ENCODE measurements at places on chromosomes 16 and 17.

DNA sequence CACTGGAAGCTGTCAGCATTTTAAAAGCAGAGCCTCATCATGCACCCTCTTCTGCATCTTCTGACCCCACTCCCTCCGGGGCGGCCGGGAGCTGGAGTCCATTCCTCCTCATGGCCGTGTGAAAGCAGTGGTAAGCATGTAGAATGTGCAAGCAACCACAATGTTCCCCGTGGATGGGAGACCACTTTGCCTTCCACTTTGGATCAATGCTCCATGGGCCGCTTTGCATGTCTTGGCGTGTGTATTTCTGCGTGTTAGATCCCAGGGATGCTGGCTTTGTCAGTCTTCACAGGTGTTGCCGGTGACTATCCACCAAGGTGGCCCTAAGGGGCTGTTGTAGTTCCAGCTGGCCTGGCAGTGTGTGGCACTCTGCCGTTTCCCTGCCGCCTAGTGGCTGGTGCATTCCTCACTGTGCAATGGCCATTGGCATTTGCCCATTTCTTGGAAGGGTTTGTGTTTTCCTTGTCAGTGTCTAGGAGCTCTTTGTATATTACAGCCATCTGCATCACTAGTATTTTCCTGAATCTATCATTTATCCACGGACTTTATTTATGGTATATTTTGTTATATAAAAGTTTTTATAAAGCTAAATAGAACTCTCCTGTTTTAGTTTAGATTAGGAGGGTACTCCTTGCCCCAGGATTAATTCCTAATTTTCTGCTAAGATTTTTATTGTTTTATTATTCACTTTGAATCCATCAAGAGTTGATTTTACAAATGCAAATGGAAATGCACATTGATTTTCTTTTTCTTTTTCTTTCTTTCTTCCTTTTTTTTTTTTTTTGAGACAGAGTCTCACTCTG is 5.8 kb upstream of the ALDH3A1 start:
- DNase-seq = no peak

- DNase-seq = no peak
Observed at GRCh38 chr16:12627394-12627793, 176.3 kb downstream of the CPPED1 start.

DNA sequence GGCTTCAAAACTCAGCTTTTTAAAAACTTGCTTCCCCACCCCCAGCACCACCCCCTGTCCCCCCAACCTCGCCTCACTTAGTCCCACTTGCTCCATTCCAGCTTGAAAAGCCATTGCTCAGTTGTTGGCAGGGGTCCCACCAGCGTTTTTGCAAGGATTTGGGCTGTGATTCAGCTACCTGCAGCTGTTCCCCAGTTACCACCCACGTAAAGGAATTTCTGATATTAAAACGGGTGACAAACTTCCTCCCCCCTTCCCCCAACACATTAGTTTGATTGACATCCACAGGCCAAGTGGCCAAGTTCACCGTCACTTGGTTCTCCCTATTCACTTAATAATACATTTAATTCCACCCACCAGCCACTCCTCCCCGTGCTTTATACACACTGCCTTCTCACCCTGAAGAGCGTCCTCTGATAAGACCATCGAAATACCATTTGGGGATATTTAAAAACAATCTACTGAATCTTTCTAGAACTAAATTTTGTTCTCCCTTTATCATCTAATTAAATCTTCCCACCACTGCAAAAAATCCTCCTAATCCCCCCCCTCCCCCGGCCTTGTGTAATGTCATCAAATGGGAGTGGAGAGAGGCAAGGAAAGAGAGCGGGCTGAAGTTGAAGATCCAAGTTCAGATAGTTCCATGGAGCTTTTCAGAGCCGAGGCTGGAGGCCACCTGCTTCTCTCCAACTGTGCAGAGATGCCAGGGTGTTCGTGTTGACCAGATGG is 55.1 kb downstream of the SOX9 start:
- DNase-seq = peak; percentile 81

GRCh38 chr17:60421273-60422161 is 772 bp upstream of the CHCT1 start:
- peak; percentile 80 for DNase-seq

- no peak for DNase-seq
Observed at GRCh38 chr16:24688359-24688758, 41.1 kb upstream of the TNRC6A start.

GRCh38 chr16:67163164-67163998 is 1.2 kb upstream of the HSF4 start:
- no peak for DNase-seq

DNA sequence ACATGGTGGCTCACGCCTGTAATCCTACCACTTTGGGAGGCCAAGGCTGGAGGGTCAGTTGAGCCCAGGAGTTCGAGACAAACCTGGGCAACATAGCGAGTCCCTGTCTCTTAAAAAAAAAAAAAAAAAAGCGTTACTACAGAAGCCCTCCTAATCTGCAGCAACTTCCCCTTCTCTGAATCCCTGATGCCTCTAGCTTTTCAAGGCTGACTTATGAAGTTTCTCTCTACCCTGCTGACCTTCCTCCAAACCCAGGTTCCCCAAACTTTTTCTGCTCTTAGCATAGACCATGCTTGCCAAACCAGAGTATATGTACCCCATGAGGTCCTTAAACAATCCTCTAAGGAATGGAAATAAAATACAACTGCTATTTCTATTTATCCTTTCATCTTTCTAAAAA is 16.4 kb downstream of the LYRM1 start:
- DNase-seq = no peak

- DNase-seq = no peak
Observed at GRCh38 chr17:60170835-60171752, 21.3 kb downstream of the CA4 start.

- no peak for DNase-seq
Observed at GRCh38 chr16:56869513-56870275, 4.7 kb downstream of the SLC12A3 start.

- DNase-seq = no peak
Observed at GRCh38 chr16:57680842-57681375, 12.8 kb downstream of the ADGRG3 start.

DNA sequence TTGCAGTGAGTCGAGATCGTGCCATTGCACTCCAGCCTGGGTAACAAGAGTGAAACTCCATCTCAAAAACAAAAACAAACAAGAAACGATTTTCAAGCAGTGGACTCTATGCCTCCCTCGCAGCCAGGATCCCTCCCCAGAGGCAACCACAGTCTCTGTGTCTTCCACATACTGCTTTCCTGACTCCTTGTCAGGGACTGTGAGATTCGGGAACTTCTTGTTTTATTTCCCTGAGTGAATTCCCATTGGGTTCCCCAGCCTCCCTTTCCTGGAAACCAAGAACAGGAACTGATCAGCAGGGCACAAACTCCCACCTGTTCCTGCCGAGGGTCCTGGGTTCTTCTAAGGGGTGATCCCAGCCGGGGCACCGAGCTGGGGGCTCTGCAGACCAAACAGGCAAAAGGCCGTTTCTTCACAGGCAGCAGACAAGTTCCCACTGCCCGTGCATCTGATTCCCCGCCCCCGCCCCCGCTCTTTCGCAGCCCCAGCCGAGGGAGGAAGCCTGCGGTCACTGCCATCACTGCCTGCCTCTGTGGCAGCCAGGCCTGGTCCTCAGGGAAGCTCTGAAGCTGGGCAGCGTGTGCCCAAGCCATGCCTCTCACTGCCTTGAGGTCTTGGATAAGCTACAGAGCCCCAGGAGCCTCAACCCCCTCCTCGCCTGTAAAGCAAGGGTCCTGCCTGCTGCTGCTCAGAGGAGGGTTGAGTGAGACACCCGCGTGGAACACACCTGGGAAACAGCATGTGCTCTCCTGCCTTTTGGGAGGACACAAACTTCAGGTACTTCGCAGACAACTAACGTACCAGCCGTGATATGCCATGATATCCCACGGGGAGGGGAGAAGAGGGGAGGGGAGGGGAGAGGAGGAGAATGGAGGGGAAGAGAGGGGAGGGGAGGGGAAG is 5.5 kb upstream of the PIEZO1 start:
- DNase-seq = no peak

DNA sequence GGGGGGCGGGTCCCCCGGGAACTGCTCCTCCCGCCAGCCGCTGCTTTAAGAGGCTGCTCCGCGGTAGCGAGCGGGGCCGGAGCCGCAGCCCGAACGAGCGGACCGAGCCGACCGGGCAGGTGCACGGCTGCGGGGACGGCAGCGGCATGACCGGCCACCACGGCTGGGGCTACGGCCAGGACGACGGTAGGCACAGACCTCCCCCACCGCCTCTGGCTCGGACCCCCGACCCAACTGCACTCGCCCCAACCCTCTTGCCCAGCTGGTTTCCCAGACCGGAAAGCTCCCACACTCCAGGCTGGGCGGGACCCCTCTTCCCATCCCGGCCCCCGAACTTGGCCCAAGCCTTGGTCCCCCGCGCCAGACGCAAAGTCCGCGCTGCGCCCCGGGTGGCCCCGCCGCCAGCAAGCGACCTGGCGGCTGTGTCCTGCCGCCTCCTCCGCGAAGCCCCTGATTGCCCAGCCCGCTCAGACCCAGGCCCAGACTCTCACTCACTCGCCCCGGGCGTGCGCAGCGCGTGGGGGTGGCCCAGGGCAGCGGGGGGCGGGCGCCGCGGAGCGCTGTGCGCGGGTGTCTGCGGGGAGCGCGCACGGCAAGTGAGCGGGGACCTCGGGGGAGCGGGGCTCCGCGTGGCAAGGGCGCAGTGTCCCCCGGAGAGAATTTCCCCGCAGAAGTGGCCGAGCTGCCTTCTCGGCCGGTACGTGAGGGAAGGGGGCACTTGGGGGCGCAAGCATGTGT is at the start of gene CA7:
Gene CA7, plus strand, starts transcription at position 73 of the 738 bp plus-strand sequence. Its CDS starts 74 bp downstream, at position 147.
- DNase-seq = no peak

GRCh38 chr16:75750528-75750927 is 24.2 kb upstream of the CPHXL start:
- DNase-seq = no peak

GRCh38 chr16:11624636-11625607 is 38.2 kb upstream of the LITAF start:
- DNase-seq = no peak

- peak; percentile 70 for DNase-seq
Observed at GRCh38 chr17:50834429-50835300, 721 bp upstream of the WFIKKN2 start.

DNA sequence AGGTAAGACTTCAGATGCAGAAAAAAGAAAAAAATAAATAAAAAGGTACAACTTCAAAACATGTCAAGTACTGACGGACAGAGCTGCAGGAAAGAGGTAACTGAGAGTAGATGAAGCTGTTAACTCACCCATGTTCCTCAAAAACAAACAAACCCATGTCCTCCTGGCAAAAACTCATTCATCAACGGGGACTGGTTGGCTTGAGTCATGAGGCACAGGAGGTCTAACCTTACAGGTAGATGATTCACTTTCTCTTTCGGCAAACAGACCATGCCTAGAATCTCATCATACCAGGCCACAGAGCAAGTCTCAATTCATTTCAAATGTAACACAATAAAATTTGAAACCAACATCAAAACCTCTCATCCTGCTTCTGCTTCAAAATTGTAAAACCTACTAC is 12.3 kb upstream of the FASN start:
- no peak for DNase-seq

- peak; percentile 71 for DNase-seq
Observed at GRCh38 chr17:4584101-4584916, at the start of gene SMTNL2. Gene SMTNL2, plus strand, starts transcription at chr17:4584529. Its CDS starts 77 bp downstream, at chr17:4584606.

DNA sequence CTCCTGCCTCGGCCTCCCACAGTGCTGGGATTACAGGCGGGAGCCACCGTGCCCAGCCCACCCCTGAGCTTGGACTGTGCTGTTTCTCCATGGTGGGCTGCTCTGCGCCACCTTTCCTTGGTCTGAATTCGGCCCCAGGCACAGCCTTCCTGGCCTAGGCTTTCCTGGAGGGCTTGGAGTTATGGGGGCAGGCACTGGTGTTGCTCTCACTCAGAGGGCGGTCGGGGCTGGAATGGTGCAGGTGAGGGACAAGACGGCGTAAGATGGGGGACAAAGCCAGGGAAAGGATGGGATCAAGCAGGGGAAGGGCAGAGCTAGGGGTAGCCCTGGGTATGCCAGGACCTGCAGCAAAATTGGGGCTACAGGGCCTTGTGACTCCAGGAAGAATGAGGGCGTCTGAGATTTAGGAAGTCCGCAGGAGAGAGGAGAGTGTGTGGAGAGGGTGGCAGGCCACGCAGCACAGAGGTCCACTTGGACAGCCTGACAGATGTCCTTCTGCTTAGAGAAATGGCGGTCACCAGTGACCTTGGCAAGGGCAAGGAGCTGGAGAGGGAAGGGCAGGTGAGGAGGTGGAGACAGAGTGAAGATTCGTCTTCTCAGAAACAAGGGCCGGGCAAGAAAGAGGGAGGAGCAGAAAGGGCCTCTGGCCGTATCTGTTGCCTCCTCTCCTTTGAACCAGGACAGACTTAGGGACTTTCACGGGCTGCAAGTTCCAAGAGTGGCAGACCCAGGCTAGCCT is 1.6 kb upstream of the ATP6V0C start:
- peak; percentile 25 for DNase-seq

- no peak for DNase-seq
Observed at GRCh38 chr16:54591816-54592246, 305.2 kb upstream of the IRX3 start.

DNA sequence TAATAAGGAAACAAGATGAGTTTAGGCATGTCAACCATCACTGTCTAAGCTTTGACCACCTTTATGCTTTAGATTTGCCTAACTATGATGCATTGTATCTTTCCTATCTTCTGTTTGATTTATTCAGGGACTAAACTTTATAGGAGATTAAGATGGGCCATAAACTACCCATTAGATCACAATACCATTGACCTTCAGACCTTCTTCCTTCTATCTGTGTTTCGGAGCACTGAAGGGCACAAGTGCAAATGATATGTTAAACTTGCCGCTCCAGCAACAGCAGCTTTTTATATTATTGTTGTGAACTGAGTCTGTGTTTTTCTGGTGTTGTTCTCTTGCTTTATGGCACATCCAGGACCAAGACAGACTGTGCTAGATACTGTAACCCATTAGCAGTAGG is 16.6 kb upstream of the ALDH3A2 start:
- DNase-seq = no peak

- peak; percentile 91 for DNase-seq
Observed at GRCh38 chr16:10827691-10828341, 9.2 kb upstream of the TVP23A start.

GRCh38 chr17:15143524-15143923 is 121.6 kb downstream of the PMP22 start:
- DNase-seq = no peak

DNA sequence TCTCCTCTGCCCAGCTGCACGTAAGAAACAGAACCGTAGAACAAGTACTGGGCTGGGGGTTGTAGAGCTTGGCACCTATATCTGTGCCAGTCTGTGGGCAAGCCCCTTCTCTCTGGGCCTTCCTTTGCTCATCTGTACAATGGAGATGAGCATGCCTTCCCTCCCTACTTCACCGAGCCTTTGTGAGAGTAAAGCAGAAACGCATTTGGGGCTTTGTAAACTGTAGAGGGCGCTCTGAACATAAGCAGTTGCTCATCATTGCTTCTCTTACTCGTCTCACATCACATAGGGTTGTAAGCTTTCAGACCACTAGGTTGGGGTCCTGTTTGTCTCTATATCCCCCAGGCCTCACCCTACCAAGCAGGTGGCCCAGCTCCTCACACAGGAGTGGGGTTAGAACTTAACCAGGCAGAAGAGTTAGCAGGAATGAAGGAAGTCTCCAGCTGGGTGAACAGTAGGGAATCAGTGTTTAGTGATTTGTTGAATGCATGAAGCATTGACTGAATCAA is 15.1 kb downstream of the SAMD14 start:
- no peak for DNase-seq
